ENCODE measurements at places on chromosomes 2 and 18.

DNA sequence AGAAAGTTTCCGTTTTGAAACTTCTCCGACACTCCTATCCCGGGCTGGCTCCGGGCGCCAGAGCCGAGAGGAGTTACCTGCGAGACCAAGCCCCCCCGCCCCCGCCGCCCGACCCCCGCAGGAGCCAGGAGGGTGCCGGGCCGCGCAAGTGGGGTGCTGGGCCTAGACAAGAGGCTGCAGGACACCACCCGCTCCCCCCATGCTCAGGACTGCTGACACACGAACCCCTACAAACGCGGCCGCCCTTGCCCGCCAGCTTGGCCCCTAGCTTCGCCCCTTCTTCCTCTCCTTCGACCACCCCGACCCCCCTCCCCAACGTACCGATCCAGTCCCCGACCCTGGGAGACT is 497 bp downstream of the PLA2R1 start:
- no peak for DNase-seq

DNA sequence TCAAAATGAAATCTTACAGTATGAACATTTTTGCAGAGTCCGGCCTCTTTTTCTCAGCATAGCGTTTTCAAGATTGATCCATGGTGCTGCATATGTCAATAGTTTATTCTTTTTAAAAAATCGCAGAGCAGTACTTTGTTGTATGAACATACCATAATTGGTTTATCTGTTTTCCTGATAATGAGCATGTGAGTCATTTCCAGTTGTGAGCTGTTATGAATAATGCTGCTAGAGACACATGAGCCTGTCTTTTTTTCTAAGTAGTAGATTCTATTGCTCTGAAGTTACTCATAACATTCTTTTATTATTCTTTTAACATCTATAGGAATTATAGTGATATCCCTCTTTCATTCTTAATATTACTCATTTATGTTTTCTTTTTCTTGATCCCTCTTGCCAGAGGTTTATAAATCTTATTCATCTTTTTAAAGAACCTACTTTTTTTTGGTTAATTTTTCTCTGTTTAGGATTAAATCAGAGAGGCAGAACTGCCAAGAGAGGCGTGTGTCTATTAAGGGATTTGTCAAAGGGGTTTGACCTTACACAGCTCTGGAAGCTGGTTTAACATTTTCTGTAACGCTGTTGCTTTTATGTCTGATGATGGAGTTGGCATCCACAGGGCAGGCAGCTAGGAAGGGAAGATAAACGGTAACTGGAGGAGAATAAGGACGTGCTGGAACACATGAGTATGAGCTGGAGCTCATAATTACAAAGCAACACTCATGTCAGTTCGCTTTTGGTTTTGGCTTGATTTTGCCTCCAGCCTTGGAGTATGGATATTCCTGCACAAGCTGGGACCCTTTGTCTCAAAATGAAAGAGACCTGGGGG is 47.4 kb downstream of the MGAT5 start:
- DNase-seq, result peak; percentile 49

DNA sequence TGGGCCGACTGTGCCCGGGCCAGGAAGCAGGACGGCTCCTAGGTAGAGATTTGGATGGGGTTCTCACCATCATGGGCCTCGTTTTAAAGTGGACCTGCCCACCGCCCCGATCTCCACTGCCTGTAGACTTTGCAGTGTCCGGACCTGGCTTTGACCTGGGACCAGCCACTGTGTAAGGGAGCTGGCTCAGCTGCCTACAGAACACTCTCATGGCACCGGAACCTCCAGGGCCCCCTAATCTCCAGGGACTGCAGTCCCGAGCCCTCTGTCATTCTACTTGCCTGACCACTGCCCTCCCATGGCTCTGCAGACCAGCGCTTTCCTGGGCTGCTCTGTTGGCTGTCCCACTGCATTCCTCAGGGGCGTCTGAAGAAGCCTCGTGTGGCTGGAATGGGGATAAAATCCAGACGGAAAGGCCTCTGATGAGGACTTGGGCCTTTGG is 120.8 kb downstream of the GLI2 start:
- DNase-seq, result peak; percentile 59

DNA sequence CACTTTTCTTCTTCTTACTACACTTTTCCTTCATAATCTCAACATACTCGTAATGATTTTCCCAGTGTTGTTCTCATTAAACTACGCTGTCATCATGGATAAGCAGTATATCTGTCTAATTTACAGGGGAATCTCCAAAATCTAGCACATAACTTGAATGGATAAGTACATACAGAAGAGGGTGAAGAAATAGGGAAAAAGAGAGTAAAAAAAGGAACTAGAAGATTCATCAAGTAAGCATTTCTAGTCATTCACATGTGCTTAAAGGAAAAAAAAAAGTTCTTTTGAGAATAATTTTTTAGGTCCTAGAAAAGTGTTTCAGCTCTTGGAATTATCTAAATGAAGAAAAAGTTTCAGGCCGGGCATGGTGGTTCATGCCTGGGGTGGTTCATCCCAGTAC is 51.6 kb downstream of the SRBD1 start:
- no peak for DNase-seq

GRCh38 chr2:220885593-220885992 is 686.5 kb downstream of the EPHA4 start:
- no peak for DNase-seq

DNA sequence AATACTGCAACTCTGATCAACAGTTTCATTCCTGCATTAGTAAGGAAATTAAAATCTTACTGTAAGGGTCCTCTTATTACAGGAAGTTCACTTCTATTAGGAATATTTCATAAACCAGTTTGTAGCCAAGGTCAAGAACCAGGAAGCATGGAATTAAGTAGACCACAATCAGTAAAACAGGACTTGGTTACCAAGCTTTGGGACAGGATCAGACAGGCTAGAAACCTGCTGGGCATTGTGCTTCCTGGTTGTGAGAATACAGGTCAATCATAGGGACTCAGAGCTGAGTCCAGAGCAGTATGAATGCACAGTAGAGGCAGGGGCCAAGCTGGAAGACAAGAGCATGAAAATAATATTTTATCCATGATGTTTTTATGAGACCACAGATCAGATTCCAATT is 248.0 kb downstream of the IKZF2 start:
- DNase-seq, result no peak

GRCh38 chr2:97963079-97963406 is 32.7 kb downstream of the TMEM131 start:
- DNase-seq, result no peak

GRCh38 chr2:72292433-72292832 is 144.8 kb upstream of the CYP26B1 start:
- DNase-seq, result no peak

DNA sequence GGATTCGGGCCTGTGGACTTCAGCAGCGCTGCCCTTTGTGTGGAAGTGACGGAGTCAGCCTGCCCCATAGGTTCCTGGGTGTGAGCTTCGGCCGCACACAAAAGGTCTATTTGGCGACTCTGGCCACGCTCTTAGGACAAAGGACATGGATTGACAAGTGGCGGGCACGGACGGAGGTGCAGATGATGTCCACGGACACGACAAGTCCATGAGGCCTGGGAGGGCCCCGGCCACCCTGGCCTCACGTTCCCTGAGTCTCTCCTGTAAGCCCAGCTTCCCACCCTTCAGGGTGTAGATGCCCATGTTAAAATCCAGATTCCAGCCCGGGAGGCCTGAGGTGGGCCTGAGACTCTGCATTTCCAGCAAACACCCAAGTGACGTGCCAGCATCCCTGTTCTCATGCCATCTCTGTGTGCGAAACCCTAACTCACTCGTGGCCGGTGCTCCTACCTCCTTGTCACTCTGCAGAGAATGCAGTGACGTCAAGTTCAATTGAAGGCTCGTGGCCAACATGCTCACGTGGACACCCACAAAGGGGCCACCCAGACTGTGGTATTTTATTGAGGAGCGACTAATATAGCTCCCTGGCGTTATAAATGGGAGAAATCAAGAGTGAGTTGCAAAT is 111.7 kb downstream of the RTP5 start:
- DNase-seq, result no peak

DNA sequence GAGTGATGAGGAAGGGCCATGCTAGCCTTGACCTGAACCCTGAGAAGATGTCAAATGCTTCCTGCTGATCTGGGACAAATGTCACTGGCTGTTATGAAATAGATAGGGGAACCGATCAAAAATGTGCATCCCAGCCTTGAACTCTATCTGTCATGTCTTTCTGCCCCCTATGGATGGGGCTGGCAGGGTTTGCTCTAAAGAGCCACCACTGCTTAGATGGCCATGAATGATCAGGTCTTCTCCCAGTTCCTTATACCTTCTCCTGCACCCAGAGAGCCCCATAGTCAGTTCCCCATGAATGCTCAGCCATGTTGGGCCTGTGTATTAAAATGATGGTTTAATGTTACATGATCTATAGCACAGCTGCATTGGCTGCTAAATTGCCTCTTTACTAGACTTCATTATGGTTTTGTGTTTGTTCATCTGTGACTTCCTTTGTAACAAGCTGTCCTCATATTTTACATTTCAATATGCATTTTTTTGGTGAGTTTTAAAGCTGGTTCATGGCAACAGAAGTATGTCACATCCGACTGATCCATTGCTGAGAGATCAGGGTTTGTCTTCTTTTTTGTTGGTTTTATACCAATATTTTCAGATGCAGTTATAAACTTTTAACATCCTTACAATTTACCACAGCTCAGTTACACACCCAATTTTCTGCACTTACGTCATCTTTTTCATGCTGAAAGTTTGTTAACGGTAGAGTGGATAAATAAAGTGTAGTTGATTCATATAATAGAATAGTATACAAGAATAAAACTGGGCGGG is 56.3 kb upstream of the SMAD2 start:
- no peak for DNase-seq

GRCh38 chr18:79899609-79900445 is 51.6 kb downstream of the SLC66A2 start:
- no peak for DNase-seq

GRCh38 chr18:46239549-46239948 is 135.4 kb downstream of the HAUS1 start:
- DNase-seq, result no peak

DNA sequence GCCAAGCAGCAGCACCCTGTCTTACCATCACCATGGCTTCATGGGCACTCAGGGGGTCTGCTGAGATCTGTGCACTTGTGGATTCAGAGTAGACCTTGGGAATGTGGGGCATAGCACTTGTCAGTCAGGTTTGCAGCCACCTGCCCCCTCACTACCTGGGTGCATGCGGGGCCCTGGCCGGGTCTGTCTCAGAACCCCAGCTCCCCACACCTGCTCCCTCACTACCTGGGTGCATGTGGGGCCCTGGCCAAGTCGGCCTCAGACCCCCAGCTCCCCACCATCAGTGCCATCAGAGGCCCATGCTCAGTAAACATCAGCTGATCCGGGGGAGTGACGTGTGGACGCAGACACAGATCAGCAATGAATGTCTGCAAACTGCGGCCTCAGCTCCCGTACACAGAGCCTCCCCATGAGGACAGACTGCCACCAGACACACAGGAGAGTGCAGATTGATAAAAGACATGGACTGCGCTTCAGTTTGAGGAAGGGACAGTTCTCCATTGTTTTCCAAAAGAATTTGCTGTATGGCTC is 205.1 kb downstream of the GLI2 start:
- no peak for DNase-seq

DNA sequence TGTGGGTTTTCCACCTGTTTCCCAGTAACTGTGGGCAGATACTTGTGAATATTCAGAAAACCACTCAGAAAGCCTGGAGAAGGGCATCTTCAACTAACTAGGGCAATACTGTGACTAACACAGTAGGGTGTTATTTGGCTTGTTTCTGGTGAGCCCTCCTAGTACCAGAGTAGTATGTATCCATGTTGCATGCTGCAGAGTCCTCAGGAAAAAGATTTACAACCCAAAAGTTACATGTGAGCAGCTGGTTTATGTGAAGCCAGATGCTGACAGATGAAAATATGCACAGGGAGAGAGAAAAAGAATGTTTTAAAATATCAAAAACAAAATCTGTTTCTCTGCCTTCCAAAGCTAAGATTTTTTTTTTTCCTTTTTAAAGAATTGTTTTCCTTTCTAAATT is 333.2 kb upstream of the UBE2E3 start:
- DNase-seq, result no peak

DNA sequence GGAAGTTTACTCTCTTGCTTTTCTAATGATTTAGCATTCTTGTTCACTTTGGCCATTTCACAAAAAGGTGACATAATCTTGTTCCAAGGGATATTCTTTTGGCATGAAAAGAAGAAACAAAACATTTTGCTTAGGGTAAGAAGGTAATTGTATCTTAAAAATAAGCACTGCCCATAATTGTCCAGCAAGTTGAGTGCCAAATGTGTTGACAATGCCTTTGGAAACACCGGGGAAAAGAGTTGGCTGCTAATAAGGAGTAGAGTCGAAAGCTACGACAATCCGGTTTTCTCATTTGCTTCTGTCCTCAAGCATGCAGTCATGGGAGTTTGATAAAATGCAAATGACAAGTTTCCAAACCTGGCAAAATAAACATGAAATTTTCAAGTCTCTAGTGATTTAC is 27.3 kb downstream of the ITGAV start:
- no peak for DNase-seq

DNA sequence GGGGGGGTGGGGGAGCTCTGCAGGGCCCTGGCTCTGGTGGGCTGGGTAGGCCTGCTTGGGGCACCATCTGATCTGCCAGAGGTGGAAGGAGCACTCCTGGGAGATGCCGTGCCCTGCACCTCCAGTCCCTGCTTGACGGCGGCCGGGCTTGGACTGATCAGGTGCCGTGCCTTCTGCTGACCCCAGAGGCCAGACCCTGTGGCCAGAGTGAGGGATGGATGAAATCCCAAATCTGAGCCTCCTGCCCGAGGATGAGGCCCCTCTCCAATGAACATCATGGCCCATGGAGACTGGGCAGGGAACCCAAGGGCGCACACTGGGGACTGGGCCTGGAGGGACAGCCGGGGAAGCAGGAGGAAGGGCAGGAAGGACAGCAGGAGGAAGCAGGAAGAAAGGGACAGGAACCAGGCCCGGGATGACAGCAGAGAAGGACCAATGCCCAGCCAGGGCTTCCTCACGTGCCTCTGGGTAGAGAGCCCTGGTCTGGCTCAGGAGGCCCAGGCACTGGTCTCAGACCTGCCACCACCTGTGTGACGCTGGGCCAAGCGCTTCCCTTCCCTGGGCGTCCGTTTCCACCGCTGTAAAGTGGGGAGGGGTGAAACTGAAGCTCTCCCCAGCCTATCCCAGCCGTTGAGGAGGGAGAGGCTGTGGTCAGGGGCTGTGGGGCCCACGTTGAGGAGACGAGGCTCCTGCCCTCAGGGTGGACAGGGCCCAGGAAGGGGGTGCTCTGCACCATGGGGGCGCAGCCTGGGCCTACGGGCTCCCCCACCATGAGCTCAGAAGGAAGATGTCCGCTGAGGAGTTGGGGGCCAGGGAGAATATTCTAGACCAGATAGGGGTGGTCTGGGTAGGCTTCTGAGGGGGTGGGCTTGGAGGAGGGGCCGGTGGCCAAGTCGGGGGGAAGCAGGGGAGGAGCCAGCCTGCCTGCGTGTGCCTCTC is 1.0 kb upstream of the GPR35 start:
- DNase-seq, result no peak
